Foreskin keratinocyte (primary cell): ENCODE measurements at places on chromosomes 1 and 21. TPM values are rescaled to one million over a fixed set of nuclear protein-coding genes. Genes with fewer than 3 reads are reported as not detected.

The DIO1 gene
- total RNA-seq, result not detected in 2 replicates

The CAPN8 gene
- 0.68 and 1.1 TPM in 2 replicates for total RNA-seq

The KCTD3 gene
- total RNA-seq, result 38.5 and 41.8 TPM in 2 replicates

The LMOD1 gene
- not detected in 2 replicates for total RNA-seq

The PDZK1IP1 gene
- total RNA-seq, result 0.46 and 0.65 TPM in 2 replicates
